ENCODE measurements at places on chromosomes 6 and 20. TPM values are rescaled to one million over a fixed set of nuclear protein-coding genes. Genes with fewer than 3 reads are reported as not detected.

- DNase-seq = no peak
- H3K27me3 ChIP-seq = no peaks in the 10 kb centered on the region
- H3K4me3 ChIP-seq = no peak overlapping the region
- no peak overlapping the region for H3K27ac ChIP-seq
- no peaks in the 10 kb centered on the region for H3K36me3 ChIP-seq
These were observed 714.5 kb upstream of the EYS start for GRCh38 chr6:66421570-66421969.

- no peak overlapping the region for H3K4me3 ChIP-seq
- no peaks in the 10 kb centered on the region for H3K4me1 ChIP-seq
- no peak for DNase-seq
- H3K36me3 ChIP-seq = peaks cover 61% of the 10 kb centered on the region
- no peaks in the 10 kb centered on the region for H3K27me3 ChIP-seq
These were observed 282.0 kb downstream of the SYNE1 start for GRCh38 chr6:152355166-152355565.

DNA sequence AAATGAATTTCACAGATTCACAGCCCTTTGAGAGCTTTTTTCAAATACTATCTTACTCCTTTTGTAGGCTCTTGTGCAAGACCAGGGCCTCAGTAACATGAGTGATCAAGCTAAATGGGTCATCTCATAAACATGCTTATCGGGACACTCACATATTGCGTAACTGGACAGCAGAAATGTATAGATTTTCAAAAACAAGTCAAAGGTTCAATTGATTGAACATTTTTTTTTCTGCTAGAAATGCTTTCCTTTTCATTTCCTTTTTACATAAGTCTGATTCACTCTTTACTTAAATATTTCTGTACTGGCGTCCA lies 8.7 kb upstream of the SALL4 start:
- H3K27me3 ChIP-seq = no peaks in the 10 kb centered on the region
- DNase-seq = no peak
- no peak overlapping the region for H3K27ac ChIP-seq
- no peaks in the 10 kb centered on the region for H3K4me1 ChIP-seq
- H3K36me3 ChIP-seq = no peaks in the 10 kb centered on the region

DNA sequence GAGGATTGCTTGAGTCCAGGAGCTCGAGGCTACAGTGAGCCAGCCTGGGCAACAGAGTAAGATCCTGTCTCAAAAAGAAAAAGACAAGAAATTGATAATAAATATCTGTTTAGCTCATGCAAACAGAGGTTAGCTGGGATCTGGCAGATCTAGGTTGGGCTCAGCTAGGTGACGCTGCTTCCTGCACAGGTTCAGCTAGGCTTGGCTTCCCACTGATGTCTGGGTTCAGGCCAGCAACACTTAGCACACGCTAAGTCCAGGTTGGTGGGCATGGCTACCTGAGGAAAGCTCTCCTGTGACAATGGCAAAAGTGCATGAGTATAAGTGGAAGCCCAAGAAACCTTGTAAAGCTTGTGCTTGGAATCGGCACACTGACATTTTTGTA lies 48.7 kb downstream of the RIN2 start:
- H3K4me3 ChIP-seq = no peak overlapping the region
- H3K36me3 ChIP-seq = peaks cover 2% of the 10 kb centered on the region

- H3K27ac ChIP-seq = no peak overlapping the region
- H3K4me1 ChIP-seq = peaks cover 24% of the 10 kb centered on the region
- no peak overlapping the region for H3K4me3 ChIP-seq
- no peaks in the 10 kb centered on the region for H3K27me3 ChIP-seq
- H3K36me3 ChIP-seq = no peaks in the 10 kb centered on the region
These were observed 342.7 kb downstream of the PRL start for GRCh38 chr6:21953831-21954801.

DNA sequence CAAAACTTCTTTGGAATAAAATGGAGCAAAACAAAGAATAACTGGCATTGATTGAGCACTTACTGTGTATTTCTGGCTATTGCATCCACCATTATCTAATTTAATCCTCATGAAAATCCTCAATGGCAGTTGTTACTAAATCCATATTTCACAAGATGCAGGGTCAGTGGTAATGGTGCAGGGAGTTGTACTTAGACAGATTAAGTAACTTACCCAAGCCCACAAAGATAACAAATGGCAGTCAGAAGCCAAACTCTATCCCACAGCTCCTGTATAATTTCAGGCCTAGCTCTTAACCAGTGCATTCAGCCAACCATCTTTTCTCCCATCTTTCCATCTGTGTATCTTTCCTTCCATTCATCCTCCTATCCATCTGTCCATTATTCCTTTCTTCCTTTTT lies 29.3 kb upstream of the SSTR4 start:
- H3K4me1 ChIP-seq = no peaks in the 10 kb centered on the region
- no peaks in the 10 kb centered on the region for H3K27me3 ChIP-seq
- H3K36me3 ChIP-seq = no peaks in the 10 kb centered on the region
- no peak for DNase-seq

DNA sequence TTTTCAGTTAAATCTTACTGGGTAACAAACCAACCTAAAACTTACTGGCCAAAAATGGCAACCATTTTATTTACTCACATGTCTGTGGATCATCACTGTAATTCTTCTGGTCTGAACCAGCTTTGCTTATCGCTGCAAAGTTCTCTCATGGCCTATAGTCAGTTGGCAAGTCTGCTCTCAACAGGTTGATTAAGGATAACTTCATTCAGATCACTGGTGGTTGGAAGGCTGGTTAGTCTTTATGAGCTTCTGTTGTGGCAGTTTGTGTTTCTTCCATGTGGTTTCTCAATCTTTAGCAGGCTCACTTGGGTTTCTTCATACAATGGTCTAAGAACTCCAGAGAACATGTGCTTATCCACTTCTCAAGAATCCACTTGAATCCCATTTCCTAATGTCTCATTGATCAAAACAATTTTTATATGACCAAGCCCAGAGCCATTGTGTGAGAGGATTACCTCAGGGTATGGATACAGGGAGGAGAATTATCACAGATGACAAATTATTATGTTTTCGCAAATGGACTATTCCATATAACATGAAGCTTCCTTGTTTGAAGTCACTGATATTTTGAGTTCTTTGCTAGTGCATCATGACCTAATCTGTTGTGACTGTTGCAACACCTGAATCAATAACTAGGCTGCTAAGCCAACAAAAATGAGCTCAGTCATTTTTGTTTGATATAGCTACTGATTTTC lies 155.4 kb upstream of the BMP2 start:
- no peak overlapping the region for H3K27ac ChIP-seq
- no peaks in the 10 kb centered on the region for H3K4me1 ChIP-seq
- no peak overlapping the region for H3K4me3 ChIP-seq

GRCh38 chr6:55496201-55496600 lies 82.8 kb downstream of the HMGCLL1 start:
- H3K27me3 ChIP-seq = no peaks in the 10 kb centered on the region
- no peaks in the 10 kb centered on the region for H3K36me3 ChIP-seq
- H3K27ac ChIP-seq = no peak overlapping the region

- peaks cover 7% of the 10 kb centered on the region for H3K27me3 ChIP-seq
- H3K4me1 ChIP-seq = no peaks in the 10 kb centered on the region
- no peaks in the 10 kb centered on the region for H3K36me3 ChIP-seq
- DNase-seq = no peak
- H3K27ac ChIP-seq = no peak overlapping the region
These were observed 104.4 kb downstream of the SMOC2 start for GRCh38 chr6:168545428-168545827.

DNA sequence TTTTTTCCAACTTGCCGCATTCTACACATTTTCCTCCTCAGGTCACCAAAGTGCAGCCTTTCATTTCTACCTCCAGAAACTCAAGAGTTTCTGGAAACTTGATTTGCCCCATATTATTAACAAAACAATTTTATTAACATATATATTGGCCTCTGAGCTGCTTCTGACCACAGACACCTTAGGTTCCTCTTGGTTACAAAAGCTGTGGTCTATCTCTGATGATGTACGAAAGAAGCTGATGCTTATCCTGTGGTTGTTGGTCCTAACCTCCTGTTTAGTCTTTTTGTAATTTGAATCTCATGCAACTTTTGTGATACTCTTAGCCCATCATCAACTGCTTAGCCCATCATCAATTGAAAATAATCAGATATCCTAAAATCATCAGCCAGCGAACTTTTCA lies 735.7 kb downstream of the KIF16B start:
- no peaks in the 10 kb centered on the region for H3K4me1 ChIP-seq
- no peak overlapping the region for H3K4me3 ChIP-seq
- no peak overlapping the region for H3K27ac ChIP-seq
- H3K36me3 ChIP-seq = no peaks in the 10 kb centered on the region
- no peak for DNase-seq

DNA sequence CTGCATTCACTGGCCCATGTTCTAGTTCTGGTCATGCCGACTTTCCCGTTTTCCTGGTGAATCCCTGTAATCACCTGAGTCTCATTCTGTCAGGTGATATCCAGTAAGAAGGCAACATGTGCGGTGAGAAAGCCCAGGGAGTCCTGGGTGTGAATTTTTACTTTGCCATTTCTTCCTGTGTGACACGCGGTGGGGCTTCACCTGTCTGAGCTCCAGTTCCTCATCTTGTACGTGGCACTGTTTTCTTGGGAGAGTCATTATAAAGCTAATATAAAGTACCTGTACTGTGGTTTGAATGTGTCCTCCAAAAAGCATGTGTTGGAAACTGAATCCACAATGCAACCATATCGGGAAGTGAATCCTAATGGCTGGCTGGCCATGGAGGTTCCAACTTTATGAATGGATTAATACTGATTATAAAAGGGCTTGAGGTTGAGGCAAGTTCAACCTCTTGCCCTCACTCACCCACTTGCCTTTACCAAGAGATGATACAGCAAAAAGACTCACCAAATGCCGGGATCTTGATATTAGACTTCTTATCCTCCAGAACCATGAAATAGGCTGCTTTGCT lies 5.1 kb downstream of the HLA-E start:
- H3K4me1 ChIP-seq = peaks cover 11% of the 10 kb centered on the region
- DNase-seq = no peak
- H3K36me3 ChIP-seq = peaks cover 16% of the 10 kb centered on the region
- H3K27me3 ChIP-seq = no peaks in the 10 kb centered on the region

GRCh38 chr20:24185791-24186190 lies 197.2 kb upstream of the GGTLC1 start:
- H3K27me3 ChIP-seq = no peaks in the 10 kb centered on the region
- no peak overlapping the region for H3K4me3 ChIP-seq
- no peaks in the 10 kb centered on the region for H3K36me3 ChIP-seq
- DNase-seq = no peak
- H3K4me1 ChIP-seq = no peaks in the 10 kb centered on the region
- H3K27ac ChIP-seq = no peak overlapping the region

GRCh38 chr6:145372671-145373151 lies 362.6 kb downstream of the EPM2A start:
- H3K4me3 ChIP-seq = no peak overlapping the region
- H3K27ac ChIP-seq = no peak overlapping the region
- H3K27me3 ChIP-seq = no peaks in the 10 kb centered on the region
- H3K36me3 ChIP-seq = no peaks in the 10 kb centered on the region
- no peaks in the 10 kb centered on the region for H3K4me1 ChIP-seq

DNA sequence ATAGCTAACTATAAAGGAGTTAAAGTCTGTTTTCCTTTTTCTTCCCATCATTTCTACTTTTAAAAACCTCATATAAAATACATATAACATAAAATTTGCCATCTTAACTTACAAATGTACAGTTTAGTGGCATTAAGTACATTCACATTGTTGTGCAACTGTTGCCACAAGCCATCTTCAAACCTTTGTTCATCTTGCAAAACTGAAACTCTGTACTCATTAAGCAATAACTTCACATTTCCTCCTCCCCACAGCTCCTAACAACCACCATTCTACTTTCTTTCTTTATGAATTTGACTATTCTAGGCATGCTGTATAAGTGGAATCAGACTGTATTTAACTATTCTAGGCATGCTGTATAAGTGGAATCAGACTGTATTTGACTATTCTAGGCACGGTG lies 4.5 kb downstream of the CCDC170 start:
- DNase-seq = no peak
- H3K27ac ChIP-seq = no peak overlapping the region
- no peaks in the 10 kb centered on the region for H3K27me3 ChIP-seq
- no peaks in the 10 kb centered on the region for H3K36me3 ChIP-seq

DNA sequence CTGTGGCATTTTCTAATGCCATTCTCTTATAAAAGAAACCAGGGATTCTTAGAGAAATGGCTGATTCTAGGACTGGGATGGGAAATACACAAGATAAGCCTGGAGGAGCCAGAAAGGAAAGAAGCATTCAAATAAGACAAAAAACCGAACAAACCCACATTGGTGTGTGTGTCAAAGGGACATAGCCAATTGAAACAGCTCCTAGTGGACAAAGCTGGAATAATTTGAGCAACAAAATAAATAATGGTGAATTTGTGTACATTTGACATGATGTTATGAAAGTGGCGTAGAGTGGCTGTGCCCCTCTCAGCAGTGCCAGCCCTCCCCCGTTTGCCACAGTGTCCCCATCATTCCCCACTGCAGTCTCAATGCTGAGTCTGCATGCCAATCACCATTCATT lies 55.5 kb downstream of the B3GAT2 start:
- H3K27ac ChIP-seq = no peak overlapping the region
- H3K4me1 ChIP-seq = no peaks in the 10 kb centered on the region
- H3K4me3 ChIP-seq = no peak overlapping the region
- H3K27me3 ChIP-seq = peaks cover 6% of the 10 kb centered on the region
- no peaks in the 10 kb centered on the region for H3K36me3 ChIP-seq
- no peak for DNase-seq

DNA sequence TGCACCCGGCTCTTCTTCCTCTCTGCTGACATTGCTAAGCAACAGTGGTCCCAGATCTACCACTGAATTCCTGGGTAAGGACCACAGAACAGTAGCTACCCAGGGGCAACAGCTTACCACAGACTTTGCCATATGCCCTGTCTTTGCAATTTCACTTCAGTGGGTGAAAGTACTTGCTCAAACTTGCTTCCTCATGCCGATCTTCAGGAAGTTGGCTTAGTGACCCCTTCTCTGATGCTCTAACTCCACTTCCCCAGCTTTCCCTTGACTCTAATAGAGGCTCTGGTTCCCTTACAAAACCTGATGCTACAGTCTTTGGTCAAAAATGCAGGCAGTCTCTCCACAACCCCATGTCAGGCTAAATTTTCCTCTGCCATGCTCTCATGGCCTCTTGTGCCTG lies 3.3 kb upstream of the TAAR5 start:
- H3K36me3 ChIP-seq = no peaks in the 10 kb centered on the region
- no peaks in the 10 kb centered on the region for H3K4me1 ChIP-seq
- no peak overlapping the region for H3K4me3 ChIP-seq
- H3K27ac ChIP-seq = no peak overlapping the region
- H3K27me3 ChIP-seq = no peaks in the 10 kb centered on the region
- DNase-seq = no peak

TINAG gene
- total RNA-seq = not detected

OR2H2 gene
- not detected for total RNA-seq

OLIG3 gene
- 0.14 TPM for total RNA-seq

GPR63 gene
- total RNA-seq = 1.6 TPM

BACH2 gene
- 17.5 TPM for total RNA-seq

CYP21A2 gene
- 0.11 TPM for total RNA-seq

MUC21 gene
- total RNA-seq = not detected
